ENCODE measurements at places on chromosomes 16 and 17. TPM values are rescaled to one million over a fixed set of nuclear protein-coding genes. Genes with fewer than 3 reads are reported as not detected.

GRCh38 chr16:77591347-77591746 lies 131.0 kb upstream of the NUDT7 start:
- no peak for DNase-seq

DNA sequence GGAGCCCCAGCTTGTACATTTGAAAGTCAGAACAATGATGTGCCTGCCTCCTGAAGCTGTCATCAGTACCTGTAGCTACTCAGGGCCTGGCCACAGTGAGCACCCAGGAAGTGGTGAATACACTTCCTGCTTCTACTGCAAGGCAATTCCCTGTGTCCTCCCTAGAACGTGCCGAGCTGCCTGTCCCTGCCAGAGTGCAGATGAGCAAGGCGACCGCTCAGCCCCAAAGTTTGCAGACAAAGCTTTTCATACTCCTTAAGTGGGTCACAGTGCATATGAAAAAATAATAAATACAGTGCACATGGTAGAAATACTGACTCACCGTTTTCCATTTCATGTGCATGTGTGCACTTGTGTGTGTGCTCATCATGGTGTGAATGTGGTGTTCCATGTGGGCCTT lies 77.3 kb downstream of the MPRIP start:
- DNase-seq: peak; percentile 52

DNA sequence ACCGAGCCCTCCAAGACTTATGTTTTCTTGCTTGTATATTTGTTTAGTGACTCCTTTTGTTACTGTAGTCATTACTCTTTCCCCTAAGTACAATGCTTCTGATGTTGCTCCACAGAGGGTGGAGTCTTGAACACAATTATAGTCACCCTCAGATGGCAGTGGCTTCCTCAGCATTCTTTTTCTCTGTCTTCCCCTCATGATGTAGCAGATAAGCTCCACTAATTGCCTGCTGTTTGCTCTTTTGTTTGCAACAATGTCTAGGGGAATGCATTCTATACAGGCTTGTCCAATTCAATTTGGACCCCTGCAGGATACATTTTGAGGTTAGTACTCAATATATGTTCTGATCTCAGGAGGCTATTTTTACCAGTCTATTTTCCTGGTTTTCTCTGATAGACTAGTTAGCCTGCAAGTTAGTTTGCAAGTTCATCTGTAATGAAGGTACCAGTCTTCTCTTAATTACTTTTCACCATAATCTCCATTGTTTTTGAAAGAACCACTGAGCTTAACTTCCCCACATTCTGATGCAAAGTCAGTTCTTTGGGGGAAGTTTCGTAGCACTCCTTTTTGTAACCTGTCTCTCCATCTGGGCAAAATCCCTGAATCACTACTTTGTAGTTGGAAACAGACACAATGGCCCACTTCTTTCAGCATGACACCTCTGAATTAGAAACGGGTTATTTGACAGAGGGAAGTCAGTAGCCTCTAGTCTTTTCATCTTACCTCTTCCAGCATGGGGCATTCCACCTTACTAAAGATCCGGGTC lies 1509.2 kb downstream of the CDH11 start:
- no peak for DNase-seq

GRCh38 chr17:71482625-71483024 lies 638.2 kb upstream of the SOX9 start:
- no peak for DNase-seq

- no peak for DNase-seq
These were observed 35.9 kb upstream of the SMIM36 start for GRCh38 chr17:55546991-55547664.

DNA sequence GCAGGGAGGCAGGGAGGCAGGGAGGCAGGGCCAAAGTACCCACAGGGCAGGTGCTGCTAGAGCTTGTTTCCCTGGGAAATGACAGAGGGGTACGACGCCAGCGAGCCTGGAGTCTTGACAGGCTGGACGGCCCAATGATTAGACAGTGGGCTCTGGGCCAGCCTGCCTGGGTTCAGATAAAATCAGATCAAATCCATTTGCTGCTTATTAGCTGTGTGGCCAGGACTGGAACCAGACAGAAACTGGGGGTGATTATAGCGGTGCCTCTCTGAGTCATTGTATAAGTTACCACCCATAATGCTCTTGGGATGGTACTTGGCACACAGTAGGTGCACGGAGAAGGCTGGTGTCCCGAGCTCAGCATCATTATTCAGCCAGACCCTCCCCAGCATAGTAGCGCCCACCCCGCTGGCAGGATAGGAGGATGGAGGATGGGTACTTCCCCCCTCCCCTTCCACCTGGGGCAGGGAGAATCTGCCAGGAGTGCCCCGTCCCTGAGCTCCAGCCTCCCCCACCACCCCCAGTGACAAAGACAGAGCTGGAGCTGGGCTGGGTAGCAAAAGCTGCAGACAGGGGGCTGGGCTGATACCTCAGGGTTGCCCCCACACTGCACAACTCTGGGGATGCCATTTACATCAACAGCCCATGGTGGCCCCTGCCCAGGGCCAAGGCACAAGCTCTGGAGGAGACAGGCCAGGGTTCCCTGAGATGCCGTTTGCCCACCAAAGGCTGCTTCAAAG lies 77.6 kb upstream of the TNRC6C start:
- no peak for DNase-seq

DNA sequence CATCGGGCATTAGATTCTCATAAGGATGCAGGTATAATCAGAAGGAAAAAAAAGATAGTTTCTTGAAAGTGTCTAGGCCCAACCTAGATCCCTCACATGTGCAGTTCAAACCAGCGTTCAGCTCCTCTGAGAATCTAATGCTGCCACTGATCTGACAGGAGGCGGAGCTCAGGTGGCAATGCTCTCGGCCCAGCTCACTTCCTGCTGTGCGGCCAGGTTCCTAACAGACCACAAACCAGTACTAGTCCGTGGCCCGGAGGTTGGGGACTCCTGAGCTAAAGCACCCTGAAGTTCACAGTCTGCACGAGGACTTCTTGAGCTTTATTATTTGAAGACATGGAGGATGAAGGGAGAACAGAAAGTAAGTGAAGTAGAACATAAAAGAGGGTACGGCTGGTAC lies 16.8 kb downstream of the SMCR8 start:
- DNase-seq: no peak

- DNase-seq: no peak
These were observed 27.2 kb upstream of the ITGAX start for GRCh38 chr16:31327646-31328225.

DNA sequence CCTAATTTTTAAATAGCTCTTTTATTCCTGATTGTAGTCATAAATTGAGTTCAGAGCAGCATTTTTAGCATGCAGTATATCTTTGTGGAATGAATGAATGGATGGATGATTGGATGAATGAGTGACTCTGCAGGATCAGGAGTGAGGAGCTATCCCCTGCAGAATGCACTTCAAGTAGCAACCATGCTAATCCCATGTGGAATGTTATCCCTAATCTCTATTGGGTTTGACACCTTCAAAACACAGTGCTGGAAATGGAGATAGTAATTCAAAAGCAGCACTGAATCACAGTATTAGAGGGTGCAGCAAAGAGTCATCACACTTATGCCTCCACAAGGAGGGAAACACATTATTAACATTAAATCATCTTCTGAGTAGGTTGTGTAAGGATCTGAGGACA lies 501.9 kb downstream of the SHISA9 start:
- DNase-seq: no peak

- DNase-seq: no peak
These were observed 392 bp downstream of the ZNF213 start for GRCh38 chr16:3135126-3135715.

DNA sequence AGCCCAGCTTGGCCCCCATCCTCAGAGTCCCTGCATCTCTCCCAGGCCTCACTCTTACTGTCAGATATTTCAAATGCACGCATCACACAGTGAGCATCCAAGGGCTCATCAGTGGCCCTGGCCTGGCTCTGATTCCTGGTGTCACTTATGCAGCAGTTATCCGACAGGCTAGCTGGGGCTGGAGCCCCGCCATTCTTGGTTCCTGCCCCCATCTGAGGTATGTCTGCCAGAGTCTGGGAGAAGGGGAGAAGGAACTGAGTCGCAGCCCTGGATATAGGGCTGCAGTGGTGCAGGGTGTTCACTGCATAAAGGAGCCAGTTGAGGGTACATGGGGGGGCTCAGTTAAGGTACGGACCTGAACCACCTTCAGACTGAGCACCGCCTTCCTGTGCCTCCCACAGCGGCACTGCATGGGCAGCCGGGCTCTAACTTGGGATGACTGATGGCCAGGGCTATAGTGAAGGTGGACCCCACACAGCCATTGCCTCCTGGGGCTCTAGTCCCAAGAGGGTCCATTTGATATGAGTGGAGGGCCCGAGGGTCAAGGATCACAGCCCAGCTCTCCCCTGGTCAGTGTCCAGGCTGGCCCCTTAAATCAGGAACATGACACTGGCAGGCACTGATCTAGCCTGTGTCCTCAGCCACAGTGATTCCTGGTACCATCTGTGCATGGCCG lies 1.8 kb upstream of the RASD1 start:
- DNase-seq: no peak

DNA sequence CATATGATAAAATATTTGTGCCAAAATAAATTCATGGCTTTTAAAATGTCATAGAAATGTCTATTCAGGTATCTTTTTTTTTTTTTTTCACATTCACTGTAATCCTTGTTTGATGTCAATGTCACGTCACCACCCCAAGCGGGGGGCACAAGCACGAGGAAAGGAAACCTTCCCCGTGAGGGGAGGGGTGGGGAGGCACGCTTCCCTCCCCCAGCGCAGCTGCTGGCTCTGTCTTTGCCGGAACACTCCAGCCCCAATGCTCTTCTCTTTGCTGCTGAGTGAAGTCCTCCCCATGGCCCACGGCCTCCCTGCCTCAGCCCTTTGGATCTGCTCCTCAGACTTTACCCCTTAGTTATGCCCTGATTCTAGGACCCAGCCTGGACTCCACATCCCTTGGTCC lies 1.5 kb downstream of the SLC35G3 start:
- no peak for DNase-seq

DNA sequence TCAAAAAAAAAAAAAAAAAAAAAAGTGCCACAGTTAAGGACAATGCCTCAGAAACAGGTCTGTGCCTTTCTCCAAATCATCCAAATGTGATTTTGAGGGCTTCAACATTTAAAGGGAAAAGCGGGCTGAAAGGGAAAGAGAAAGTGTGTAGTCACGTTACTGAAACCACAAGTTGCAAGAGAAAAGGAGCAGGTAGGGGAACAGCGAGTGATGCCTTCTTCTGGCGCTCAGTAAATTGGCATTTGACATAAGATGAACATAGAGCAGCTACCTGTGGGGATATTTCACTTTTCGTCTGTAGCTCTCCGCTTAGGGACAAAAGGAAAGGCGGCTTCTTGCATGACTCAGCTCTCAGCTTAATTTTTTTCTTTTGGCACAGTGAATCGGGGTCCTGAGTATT lies 11.1 kb downstream of the CMTM2 start:
- DNase-seq: no peak

DNA sequence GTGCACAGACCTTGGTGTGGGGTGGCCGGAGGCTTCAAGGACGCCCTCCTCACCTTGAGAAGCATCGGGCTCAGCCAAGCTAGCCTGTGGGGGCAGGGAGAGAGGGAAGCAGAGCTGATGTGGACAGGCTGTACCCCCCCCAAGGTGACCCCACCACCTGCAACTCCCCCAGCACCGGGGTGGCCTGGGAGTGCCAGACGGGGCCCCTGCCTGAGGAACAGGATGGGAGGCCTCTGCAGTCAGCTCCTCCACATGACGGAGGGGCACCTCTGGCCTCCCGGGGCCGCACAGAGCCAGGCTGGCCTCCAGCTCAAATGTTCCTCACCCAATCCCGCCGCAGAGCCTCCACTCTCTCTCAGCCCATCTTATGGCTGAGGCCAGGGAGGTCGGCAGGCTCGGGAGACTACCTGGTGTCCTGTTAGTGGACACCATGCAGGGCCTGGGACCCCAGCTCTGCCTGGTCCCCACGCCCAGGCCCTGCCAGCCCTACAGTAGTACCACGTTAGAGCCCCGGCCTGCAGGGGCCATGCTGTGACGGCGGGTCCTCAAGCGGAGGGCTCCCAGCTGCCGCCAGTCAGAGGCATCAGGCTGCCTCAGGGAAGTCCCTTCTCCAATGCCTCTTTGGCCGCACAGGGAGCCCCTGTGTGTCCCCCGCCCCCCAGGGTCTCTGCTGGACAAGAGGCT lies 19.4 kb upstream of the SLC38A10 start:
- no peak for DNase-seq

DNA sequence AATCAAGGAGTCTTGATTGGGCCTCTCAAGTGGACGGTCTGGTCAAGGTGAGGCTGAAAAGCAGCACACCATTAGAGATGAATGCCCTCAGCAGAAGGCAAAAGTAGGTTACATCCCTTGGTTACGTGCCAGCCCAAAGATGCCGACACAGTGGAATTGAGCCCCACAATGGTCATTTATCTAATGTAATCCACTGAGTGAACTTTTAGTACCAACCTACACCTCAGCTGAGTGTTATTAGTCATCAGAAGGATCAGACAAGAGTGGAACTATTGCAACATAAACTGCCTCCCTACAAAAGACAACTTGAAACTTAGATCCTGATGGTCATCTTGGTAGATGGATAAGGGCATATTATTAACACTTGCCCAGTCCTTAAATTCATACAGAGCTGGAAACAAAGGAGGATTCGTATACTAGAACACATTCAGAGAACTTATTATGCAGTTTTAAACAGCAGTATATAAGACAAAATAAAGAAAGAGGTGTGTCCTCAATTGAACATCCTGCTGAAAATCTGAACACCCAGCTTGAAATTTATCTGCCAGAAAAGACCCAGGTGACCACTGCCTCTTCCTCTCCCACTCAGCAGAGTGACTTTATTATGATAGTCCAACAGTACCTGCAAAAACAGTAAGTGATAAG lies 2.8 kb downstream of the DCUN1D3 start:
- DNase-seq: no peak

DNA sequence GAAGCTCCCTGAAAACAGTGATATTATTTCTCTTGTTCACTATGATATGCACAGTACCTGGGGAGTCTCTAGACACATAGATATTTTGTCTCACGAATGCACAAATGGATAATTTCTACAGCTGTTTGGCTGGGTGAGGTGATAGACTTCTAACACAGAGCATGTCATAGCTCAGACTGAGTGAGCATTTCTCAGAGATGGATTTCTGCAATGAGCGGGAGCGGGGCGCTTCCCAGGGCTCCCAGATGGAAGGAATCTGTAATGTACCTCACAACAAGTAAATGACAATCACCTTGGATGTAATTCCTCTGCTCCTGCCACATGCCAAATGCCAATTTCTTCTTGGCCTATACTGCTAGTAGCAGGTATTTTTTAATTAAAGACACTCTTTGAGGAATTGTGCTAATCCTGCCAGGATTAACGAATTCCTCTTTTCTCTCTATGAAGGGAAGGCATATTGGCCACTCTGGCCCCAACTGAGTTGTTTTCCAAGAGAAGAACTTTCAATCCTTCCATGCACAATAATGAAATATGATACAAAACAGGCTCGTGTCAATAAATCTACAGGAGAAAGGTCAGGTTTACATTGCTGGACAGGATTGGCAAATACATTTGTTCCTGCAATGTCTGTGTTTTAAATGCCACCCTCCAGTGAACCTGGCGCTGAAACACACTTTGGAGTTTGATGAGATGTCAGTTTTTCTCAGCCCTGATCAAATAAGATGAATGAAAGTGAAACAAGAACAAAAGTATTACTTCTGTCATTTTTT lies 185.3 kb downstream of the CBLN1 start:
- no peak for DNase-seq

The RFNG gene
- 34.8 TPM for polyA plus RNA-seq

The CDK5RAP3 gene
- 74.7 TPM for polyA plus RNA-seq

The ARL5C gene
- not detected for polyA plus RNA-seq

The SLFN13 gene
- polyA plus RNA-seq: 6.9 TPM

The CCDC40 gene
- polyA plus RNA-seq: 7.2 TPM

The ZNF771 gene
- 6.0 TPM for polyA plus RNA-seq

The RTN4RL1 gene
- 2.9 TPM for polyA plus RNA-seq

The KRT40 gene
- polyA plus RNA-seq: 3.9 TPM

The AGRP gene
- not detected for polyA plus RNA-seq

The ASB16 gene
- polyA plus RNA-seq: 26.9 TPM

The ALDH3A1 gene
- polyA plus RNA-seq: 0.18 TPM
